H4 (cell line): ENCODE measurements at places on chromosomes 11 and 22. TPM values are rescaled to one million over a fixed set of nuclear protein-coding genes. Genes with fewer than 3 reads are reported as not detected.

- no peak for DNase-seq
Observed at GRCh38 chr22:34914846-34915245, 151.1 kb upstream of the ISX start.

- no peak for DNase-seq
Observed at GRCh38 chr22:36753916-36754315, 22.0 kb downstream of the IFT27 start.

The CDCA5 gene
- 28.7 and 30.5 TPM in 2 replicates for total RNA-seq

- DNase-seq: no peak
Observed at GRCh38 chr11:108880510-108880909, 215.6 kb downstream of the DDX10 start.

DNA sequence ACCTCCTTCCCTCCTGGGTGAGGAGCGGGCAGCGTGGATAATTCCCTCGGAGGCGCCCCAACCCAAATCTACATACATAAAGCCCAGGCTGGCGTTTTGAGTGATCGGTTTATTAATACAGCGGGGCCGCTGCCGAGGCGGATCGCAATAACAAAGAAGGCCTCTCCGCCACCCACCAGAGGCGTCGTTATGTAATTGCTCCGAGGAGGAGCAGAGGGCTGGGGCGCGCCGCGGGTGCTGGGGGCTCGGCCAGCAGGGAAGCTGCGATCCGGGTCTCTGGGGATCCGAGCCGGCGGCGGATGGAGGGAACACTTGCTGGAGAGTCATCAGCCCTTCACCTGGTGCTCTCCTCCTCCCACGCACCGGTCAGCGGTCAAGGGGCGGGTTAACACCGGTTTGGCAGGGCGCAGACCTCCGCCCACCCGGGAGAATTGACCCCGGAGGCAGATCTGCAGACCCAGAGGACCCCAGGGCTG, 6.4 kb upstream of the TP53I11 start:
- no peak for DNase-seq

DNA sequence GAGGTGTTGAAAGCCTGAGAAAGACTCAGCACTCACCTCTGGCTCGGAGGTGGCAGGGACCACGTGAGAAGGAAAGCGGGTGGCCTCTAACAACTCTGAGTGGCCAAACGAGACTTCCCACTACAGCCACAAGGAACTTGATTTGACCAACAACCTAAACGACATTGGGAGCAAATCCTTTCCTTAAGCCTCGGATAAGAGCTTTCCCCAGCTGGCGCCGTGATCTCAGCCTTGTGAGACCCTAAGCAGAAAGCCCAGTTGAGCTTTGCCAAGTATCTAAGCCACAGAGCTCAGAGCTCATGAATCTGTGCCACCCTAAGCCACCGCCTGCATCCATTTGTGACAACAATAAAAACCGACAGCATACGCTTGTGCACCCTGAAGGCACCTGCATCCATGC, 636.0 kb downstream of the TBC1D22A start:
- DNase-seq: no peak

- no peak for DNase-seq
Observed at GRCh38 chr22:29087012-29087411, 14.2 kb downstream of the KREMEN1 start.

DNA sequence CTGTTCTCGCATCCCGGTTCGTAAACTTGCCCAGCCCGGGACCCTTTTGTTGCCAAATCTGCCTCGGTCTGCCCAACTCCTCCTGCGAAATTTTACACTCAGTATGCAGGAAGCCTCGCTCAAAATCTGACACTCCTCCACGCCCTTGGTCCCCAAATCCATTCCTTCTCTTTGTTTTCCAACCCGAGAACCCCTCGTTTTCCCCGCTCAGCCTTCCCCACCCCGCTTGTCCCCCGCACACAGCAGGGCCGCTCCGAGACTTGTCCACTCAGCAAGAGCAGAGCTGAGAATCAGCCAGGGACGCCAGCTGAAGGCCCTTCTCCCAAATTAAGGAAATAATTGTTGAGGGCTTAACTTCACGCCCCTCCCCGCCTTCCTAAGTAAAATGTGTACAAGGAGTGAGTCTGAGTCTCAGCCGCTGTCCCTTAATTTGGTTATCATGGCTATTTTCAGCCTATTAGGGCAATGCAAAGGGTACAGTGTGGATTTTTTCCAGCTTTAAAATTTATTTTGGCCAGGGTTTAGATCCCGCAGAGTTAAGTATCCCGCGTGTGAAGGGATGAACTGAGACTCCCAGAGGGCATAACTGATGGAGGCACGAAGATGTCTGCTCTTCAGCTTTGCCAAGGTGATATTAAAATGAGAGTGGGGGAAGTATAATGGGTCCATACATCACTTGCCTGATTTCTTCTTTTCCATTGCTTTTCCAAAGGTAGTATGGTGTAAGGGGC, 581 bp upstream of the FBXO3 start:
- DNase-seq: no peak

GRCh38 chr11:68872216-68873003, 30.7 kb upstream of the CPT1A start:
- no peak for DNase-seq

DNA sequence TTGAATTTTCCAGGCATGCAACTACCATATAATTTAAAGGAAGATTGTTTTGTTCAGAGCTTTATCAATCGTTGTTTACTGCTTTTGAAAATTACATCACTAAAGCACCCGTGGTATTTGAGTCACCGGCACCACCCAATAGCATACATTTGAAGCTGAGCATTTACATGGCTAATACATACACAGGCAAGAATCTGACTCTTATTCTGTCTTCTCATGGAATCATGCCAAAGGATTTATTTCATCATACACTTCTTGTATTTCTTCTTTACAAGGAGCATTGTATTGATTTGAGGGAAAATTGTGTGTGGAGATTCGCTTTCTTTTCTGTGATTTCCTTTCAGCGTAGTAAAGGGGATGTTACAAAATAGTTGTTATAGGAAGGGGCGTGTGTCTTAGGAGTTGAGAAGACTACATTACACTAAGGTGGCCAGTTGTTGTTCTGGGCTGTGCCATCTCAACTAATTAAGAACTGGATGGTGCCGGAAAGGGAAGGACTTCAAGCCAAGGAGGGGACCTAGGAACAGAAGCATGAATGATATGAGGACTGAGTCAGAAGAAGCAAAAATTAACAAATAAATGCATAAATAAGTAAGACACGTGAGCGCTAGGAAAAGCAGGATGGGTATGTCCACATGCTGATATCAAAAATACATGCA, 12.9 kb upstream of the CD3E start:
- DNase-seq: no peak

- DNase-seq: no peak
Observed at GRCh38 chr11:134313821-134314607, 17.8 kb upstream of the GLB1L2 start.

DNA sequence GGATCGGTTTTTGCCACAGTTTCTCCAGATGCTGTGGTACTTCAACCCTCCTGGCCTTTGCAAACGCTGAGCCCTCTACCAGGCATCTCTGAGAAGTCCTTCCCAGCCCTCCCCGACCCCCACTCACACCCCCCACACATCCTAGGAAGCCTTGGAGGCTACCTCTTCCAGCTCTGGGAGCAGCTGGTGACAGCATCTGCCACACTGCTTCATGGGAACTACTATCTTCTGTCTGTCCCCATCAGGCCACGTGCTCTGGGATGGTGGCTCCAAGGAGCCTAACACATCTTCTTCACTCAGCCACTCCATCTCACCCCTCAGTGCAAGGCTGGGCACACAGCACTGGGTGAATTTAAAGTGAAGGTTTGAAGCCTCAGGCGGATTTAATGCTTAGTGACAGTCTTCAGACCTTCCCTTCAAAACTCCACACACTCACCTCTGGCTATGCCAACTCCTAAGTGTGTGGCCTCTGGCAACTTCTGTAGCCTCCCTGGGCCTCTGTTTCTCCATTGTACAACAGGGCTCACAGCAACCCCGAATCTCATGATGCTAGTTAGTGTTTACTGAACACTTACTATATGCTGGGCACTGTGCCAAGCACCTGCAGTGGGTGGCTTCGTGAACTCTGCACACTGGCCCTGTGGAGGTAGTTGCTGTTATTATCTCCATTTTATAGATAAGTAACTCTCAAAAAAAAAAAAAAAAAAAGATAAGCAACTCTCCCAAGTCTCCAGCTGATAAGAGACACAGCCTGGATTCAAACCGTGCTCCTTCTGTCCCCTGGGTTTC, 7.3 kb upstream of the TP53I11 start:
- DNase-seq: no peak

GRCh38 chr22:31243339-31244045, 31.4 kb downstream of the LIMK2 start:
- no peak for DNase-seq

The CASP1 gene
- total RNA-seq: 14.2 and 28.6 TPM in 2 replicates

GRCh38 chr11:132037956-132038355, 667.5 kb downstream of the NTM start:
- no peak for DNase-seq

The OR52B6 gene
- total RNA-seq: not detected in 2 replicates

- no peak for DNase-seq
Observed at GRCh38 chr22:43377548-43377895, 34.3 kb upstream of the MPPED1 start.

The MMP27 gene
- not detected in 2 replicates for total RNA-seq

DNA sequence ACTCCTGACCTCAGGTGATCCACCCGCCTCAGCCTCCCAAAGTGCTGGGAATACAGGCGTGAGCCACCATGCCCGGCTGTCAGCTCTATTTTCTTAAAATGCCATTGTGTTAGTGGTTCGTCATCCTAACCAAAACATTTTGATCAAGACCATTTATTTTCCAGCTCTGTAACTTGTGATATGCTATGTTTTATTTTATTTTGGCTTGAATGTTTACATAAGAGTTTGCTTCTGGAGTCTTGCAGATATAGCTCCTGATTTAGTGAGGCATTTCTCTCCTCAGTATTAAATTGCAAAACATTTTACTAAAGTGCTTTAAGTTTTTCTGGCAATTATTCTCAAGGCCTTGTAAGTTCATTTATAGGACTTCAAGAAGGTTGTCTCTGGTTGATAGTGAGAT, 4.4 kb downstream of the EP300 start:
- no peak for DNase-seq

The MYO7A gene
- 0.35 and 1.4 TPM in 2 replicates for total RNA-seq

GRCh38 chr22:29093501-29094300, 20.9 kb downstream of the KREMEN1 start:
- no peak for DNase-seq

The FADS1 gene
- total RNA-seq: 63.2 and 68.0 TPM in 2 replicates

- DNase-seq: no peak
Observed at GRCh38 chr11:104061853-104062521, 25.5 kb downstream of the DDI1 start.

The PHOX2A gene
- total RNA-seq: not detected in 2 replicates

DNA sequence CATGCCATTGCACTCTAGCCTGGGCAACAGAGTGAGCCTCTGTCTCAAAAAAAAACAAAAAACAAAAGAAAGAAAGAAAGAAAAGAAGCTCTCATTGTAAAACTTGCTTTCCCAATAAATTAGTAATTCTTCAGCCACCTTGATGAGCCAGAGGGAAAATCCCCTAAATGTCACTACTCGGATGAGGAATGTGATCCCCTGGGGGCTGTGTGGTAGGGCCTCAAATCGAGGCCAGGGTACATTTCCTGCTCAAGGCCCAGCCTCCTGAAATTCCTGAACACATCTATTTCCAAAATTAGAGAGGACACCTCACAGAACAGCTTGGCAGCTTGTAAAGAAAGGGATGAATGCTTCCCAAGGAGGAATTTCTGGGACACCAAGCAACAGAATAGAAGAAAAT, 147.1 kb upstream of the SESN3 start:
- no peak for DNase-seq

DNA sequence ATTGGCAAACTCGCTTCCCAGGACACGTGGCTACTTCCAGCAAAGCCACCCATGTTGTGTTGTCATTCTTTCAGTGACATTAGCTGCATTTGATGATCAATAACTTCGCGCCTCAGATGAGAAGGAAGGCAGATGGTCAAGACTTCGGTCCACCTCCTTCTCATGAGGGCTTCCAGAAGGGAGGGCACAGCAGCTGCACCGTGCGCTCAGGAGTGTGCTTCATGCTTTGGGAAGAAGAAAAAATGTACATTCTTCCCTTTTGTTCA, 25.3 kb downstream of the IGLL5 start:
- no peak for DNase-seq

- no peak for DNase-seq
Observed at GRCh38 chr11:2799881-2800654, 85.5 kb downstream of the CDKN1C start.

GRCh38 chr11:41534861-41535260, 75.4 kb upstream of the LRRC4C start:
- DNase-seq: no peak

- DNase-seq: no peak
Observed at GRCh38 chr11:112995423-112996090, 34.3 kb downstream of the NCAM1 start.

The SPTBN2 gene
- 12.7 and 24.8 TPM in 2 replicates for total RNA-seq

The ANKRD42 gene
- total RNA-seq: 3.9 and 4.9 TPM in 2 replicates

DNA sequence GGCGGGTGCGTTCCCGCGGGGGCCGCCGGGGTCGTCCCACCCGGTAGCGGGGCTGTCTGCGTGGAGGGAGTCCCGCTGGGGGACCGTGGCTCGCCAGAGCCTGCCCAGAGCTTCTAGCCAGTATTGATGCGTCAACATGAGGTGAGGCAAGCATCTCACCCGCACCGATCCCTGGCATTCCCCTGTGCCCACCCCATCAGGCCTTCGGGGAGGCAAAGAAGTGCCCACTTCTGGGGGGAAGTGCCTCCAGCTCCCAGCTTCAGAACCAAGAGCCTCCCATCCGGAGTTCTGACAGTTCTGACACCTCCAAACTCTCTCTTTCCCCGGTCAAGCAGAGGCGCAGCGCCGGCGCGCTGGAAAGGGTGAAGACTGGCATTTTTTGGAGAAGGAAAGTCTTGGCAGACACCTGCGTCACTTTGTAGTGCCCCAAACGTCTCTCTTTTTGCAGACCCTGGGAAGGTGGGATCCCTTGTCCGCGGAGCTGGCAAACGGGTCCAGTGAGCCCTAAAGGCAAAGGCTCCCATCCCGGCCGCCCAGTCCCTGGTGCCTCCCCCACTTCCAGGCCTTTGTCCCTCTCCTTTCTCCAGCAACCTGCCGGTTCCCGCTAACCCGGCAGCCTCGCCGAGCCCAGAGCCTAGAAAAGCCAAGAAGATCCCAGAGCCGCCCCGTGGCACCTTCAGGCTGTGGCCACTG, 3.2 kb upstream of the PAX6 start:
- no peak for DNase-seq

The MS4A6A gene
- not detected in 2 replicates for total RNA-seq

The TMPRSS4 gene
- not detected in 2 replicates for total RNA-seq

The OR11H1 gene
- total RNA-seq: not detected in 2 replicates

- DNase-seq: no peak
Observed at GRCh38 chr11:76748948-76749347, 34.2 kb upstream of the TSKU start.

GRCh38 chr22:17387356-17387755, 18.1 kb downstream of the CECR2 start:
- DNase-seq: no peak
